Ureter (tissue), 1 donor: ENCODE measurements at places on chromosomes 6 and 20.

DNA sequence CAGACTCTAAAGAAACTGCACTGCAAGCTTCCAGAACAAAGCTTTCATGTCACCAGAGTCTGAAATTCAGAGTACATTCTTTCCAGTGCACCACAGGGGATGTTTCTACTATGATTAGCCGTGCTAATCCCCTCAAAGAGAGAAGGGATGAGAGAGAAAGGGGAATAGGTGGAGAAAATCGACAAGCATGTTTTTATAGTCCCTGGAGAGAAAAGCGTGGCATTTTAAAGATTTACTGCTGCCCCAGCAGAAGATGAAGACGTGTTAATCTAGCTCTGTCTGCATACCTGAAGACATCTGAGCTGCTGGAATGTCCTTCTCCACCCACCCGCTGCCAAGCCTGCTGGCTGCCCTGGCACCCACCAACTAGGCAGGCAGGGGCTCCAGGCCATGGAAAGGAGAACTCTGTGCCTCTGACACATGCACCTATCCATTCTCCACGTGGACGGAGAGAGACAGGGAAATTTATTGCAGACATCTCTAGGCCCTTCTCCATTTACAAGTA is 4.1 kb downstream of the MYLK4 start:
- no peak for DNase-seq

DNA sequence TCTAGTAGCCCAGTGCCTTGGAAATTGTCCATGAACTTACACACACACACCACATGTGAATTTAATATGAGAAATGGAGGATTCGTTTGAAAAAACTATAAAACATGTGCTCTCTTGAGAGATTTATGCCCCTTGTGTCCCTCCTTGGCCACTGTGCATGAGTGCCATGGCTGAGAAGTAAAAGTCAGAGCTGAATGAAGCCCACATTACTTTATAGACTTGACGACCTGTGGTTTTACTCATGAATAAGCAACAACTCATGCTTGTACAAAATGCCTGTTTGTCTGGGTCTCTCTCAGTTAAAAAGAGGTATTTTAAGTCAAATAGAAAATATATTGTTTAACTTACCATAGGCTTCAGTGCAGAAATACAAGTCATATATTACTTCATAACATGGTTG is 102.7 kb downstream of the KCNQ5 start:
- DNase-seq = no peak

- DNase-seq = no peak
These were observed 50.5 kb upstream of the THEMIS start for GRCh38 chr6:127951172-127951917.

- DNase-seq = no peak
These were observed 2.2 kb upstream of the CNR1 start for GRCh38 chr6:88168362-88168761.

GRCh38 chr6:124791156-124791555 is 171.1 kb upstream of the RNF217 start:
- no peak for DNase-seq

GRCh38 chr6:134722200-134722870 is 227.6 kb downstream of the ALDH8A1 start:
- DNase-seq = no peak

GRCh38 chr6:43127180-43127579 is 43.9 kb upstream of the SRF start:
- DNase-seq = no peak

GRCh38 chr6:124599656-124600055 is 362.6 kb upstream of the RNF217 start:
- DNase-seq = no peak

DNA sequence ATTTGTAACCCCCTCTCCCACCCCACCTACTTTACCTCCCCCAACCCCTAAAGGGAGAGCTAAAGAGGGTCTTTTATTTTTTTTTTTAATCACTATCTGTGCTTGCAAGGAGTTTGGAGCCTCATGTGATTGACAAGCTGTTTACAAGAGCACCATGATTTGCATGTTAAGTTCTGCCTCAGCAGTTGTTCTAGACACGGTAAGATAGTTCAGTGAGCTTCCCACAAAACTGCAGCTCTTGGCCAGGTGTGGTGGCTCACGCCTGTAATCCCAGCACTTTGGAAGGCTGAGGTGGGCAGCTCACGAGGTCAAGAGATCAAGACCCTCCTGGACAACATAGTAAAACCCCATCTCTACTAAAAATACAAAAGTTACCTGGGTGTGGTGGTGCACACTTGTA is 5.0 kb upstream of the PXDC1 start:
- no peak for DNase-seq

- DNase-seq = no peak
These were observed 436.7 kb downstream of the RNF144B start for GRCh38 chr6:18823782-18824386.

GRCh38 chr6:88376197-88376596 is 210.1 kb upstream of the CNR1 start:
- no peak for DNase-seq
